ENCODE measurements at places on chromosomes 3 and 15. TPM values are rescaled to one million over a fixed set of nuclear protein-coding genes. Genes with fewer than 3 reads are reported as not detected.

- DNase-seq = no peak
- H3K4me1 ChIP-seq = peaks cover 4% of the 10 kb centered on the region
Measured at GRCh38 chr3:72669224-72669623, 179.0 kb downstream of the SHQ1 start.

DNA sequence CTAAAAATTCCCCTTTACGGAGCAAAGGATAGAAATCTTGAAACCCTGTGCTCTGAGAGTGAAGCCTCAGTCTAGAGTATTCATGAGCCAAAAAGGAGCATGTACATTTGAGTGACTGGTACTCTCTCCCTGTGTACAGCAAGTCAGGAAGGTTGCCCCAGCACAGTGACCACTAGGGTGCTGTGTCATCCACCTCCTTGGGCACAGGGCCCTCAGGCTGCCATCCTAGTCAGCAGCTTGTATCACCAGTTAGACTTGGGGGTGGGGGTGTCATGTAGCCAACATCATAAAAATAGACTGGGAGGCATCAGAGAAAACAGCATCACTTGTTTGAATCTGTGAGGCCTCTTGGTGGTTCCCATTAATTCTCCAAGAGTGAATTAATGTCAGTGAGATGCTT lies 12.0 kb downstream of the NME9 start:
- no peak overlapping the region for H3K27ac ChIP-seq
- H3K27me3 ChIP-seq = no peaks in the 10 kb centered on the region
- peaks cover 3% of the 10 kb centered on the region for H3K4me1 ChIP-seq

DNA sequence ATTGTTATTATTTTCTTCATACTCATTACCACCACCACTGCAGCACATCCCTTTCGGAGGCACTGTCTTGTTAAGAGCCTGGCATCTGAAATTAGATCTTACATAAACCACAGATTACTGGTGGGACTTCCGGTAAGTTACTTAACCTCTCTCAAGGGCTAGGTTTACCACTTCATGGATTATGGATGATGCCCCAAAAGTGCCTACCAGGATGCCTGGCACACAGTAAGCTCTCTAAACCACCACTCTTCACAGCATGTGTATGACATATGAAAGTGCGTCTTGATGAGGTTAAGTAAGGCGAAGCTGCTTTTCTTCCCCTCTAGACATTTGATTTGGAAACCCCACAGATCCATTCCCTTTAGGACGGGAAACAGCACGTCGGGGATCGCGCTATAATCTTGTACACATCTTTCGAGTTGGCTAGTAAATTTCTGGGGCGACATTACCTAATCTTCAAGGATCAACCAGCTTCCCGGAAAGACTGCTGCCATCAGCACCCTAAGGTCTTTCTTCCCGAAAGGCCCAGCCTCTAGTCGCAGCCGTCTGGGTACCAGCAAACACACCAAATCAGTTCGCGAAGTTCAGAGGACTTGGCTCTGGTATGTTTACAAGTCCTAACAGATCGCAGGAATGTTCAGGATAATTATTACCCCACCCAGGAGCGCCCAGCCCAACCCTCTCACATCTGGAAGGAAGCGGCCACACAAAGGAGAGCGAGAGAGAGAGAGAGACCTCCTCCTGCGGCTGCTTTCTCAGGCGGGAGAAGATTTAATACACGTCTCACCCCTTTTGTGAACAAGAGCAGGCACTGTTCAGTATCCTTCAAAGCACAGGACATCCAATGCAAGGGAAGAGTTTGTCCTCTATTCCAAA lies 155.1 kb upstream of the FRMD4B start:
- H3K36me3 ChIP-seq = no peaks in the 10 kb centered on the region
- H3K4me3 ChIP-seq = peak overlapping the region; percentile 90
- H3K27ac ChIP-seq = no peak overlapping the region
- H3K4me1 ChIP-seq = 0 out of 2 replicates have a peak, but pooled peaks cover 8% of the 10 kb centered on the region
- H3K27me3 ChIP-seq = peaks cover 43% of the 10 kb centered on the region

DNA sequence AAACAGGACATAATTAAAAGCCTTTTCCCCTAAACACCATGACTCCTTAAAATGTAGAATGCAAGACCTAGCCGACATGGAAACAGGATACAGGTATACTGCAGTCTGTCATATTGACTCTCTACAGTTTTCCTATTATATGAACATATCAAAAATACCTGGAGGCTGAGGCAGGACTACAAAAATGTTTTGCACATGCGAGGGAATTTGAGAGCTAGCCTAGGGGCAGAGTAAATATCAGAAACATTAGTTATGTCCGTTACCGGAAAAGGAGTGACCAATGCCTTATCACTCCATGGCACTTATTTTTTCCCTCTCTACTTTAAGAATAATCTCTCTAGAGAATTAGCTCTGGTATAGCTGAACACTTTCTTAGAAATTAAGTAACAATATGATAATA lies 732.3 kb downstream of the TUSC7 start:
- DNase-seq = no peak
- no peaks in the 10 kb centered on the region for H3K36me3 ChIP-seq
- H3K4me1 ChIP-seq = peaks cover 10% of the 10 kb centered on the region
- no peak overlapping the region for H3K4me3 ChIP-seq

DNA sequence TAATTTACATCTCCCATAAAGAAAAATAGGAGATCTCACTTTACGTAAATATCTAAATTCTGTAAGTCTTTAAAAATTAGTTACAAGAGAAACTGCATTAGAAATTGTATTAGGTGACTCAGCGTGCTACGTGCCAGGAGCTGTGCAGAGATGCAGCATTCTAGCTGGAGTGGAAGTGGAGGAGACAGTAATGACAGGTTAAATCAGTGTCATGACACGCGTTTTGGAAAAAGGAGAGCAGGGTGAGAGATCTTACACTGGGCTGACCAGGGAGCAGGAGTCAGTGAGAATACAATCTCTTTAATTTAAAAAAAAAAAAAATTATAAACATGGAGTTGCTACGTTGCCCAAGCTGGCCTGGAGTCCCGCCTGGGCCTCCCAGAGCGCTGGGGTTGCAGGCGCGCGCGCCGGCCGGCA lies 635 bp downstream of the TUBGCP5 start:
- no peak for DNase-seq
- peaks cover 9% of the 10 kb centered on the region for H3K36me3 ChIP-seq
- no peak overlapping the region for H3K27ac ChIP-seq
- H3K4me3 ChIP-seq = peak overlapping the region; percentile 67
- no peaks in the 10 kb centered on the region for H3K4me1 ChIP-seq

- no peaks in the 10 kb centered on the region for H3K27me3 ChIP-seq
- H3K4me3 ChIP-seq = no peak overlapping the region
- no peaks in the 10 kb centered on the region for H3K4me1 ChIP-seq
- no peaks in the 10 kb centered on the region for H3K36me3 ChIP-seq
Measured at GRCh38 chr3:55746808-55747413, 259.8 kb upstream of the WNT5A start.

DNA sequence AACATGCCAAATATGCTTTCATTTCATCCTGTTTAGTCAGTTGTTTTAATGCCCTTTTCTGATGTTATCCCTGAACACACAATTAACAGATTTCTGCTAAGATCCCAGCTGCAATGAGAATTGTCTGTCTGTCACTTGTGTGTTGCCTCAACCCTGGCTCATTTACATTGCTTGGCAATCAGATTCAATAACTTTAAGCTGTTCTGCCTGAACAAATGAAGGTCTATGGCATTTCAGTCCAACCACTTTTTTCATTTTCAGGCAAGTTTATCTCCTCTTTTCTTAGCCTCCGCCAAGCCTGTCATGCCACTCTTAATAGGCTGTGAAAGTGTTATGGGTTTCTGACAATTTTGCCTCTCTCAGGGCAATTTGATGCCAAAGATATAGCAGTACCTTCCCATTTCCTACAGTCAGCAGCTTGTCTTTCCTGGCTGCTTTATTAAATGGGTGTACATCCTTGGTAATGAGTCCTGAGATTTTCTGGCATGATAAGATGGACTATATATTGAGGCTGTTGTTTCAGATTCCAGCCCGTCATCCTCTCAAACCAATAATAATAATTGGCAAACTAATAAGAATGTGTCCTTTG lies 68.7 kb upstream of the ADAMTS9 start:
- H3K27me3 ChIP-seq = no peaks in the 10 kb centered on the region
- no peaks in the 10 kb centered on the region for H3K36me3 ChIP-seq
- no peak overlapping the region for H3K4me3 ChIP-seq
- DNase-seq = no peak
- no peaks in the 10 kb centered on the region for H3K4me1 ChIP-seq
- H3K27ac ChIP-seq = no peak overlapping the region

DNA sequence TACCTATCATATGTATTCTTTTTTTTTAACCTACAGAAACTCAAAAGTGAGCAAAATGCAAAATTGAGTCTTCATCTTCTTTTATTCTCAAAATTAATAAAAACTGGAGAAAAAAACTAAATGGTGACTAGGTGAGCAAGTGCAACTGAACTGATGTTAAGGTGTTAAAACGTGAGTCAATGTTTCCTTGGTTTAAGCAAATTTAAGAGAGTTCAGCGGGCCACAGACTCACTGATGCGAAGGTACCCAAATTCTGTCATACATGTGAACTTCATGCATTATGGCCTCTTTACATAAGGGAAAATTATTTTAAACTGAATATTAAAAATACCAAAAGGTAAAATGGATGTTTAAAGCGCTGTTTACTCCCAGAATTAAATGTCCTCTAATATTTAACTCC lies 206.6 kb downstream of the FOXP1 start:
- no peaks in the 10 kb centered on the region for H3K36me3 ChIP-seq
- no peak overlapping the region for H3K4me3 ChIP-seq
- no peaks in the 10 kb centered on the region for H3K27me3 ChIP-seq

DNA sequence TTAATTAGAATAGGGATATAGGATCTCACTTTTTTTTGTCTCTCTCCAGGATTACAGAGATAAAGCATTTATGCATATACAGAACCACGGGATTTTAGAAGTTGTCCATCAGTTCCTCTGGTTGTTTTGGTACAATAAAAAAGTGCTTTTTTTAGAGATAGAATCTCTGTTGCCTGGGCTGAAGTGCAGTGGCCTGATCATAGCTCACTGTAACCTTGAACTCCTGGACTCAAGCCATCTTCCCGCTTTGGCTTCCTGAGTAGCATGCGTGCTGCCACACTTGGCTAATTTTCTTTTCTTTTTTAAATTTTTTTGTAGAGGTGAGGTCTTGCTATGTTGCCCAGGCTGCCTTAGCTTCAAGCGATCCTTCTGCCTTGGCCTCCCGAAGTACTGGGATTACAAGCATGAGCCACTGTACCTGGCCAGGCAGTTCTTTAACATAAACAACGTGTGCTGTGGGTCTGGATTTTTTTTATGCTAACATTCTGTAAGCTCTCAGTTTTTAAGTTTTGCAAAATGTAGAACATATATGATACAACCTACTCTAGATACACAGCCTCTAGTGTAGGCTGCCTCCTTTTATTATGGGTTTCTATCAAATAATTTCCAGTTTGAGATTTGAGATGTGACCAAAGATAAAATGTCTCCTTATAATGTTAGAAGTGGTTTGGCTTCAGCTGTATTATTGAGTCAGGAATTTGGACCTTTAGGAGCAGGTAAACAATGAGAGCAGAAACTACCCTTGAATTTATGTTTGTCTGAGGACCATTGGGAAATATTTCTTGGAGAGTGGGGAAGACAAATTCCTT lies 57.4 kb upstream of the ULK4 start:
- H3K36me3 ChIP-seq = no peaks in the 10 kb centered on the region
- H3K27ac ChIP-seq = no peak overlapping the region
- H3K27me3 ChIP-seq = peaks cover 8% of the 10 kb centered on the region
- DNase-seq = no peak
- no peak overlapping the region for H3K4me3 ChIP-seq

DNA sequence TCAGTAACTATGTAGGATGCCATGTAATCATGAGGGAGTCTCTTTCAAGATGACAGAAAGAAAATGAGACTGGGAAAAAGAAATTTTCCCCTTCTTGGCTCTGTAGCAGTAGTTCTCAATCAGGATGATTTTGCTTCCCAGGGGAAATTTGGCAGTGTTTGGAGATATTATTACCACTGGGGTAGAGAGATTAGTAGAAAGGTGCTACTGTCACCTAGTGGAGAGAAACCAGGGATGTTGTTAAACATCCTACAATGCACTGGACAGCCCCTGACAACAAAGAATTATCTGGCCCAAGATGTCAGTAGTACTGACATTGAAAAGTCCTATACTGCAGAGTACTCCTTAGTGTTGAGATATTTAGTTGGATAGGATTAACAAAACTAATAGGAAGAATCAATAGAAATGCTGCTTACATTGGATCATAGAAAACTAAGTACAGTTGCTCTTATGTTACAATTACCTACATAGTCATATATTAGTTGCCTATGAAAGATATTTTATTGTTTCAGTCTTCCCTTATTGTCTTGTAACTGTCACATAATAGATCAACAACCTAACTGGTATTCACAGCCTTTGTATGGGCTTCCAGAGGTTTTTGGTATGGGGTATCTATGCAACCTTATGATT lies 433.3 kb downstream of the RAP2B start:
- no peak overlapping the region for H3K4me3 ChIP-seq
- H3K27me3 ChIP-seq = no peaks in the 10 kb centered on the region
- no peaks in the 10 kb centered on the region for H3K4me1 ChIP-seq

DNA sequence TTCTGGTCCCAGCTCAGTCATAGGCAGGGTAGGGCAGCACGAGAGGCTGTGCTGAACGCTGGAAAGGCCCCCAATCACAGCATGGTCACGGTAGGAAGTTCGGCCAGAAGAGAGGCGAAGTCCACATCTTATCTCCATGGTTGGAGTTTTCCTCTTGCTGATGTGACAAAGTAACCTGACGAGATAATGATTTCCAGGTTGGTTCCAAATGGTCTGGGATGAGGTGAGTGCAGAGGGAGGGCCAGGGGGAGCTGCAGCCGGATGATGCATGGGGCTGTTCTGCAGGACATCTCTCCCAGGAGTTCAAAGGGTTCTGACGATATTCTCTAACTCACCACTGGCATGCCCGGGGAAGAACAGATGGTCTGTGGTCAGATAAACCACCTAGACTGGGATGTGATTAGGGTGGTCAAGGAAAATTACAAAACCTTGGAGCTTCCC lies 83.2 kb upstream of the WNT5A start:
- H3K4me3 ChIP-seq = no peak overlapping the region
- H3K27me3 ChIP-seq = no peaks in the 10 kb centered on the region
- peaks cover 26% of the 10 kb centered on the region for H3K4me1 ChIP-seq
- peak overlapping the region; percentile 93 for H3K27ac ChIP-seq

GRCh38 chr3:31695280-31696008 lies 162.7 kb downstream of the STT3B start:
- peaks cover 24% of the 10 kb centered on the region for H3K36me3 ChIP-seq
- H3K27ac ChIP-seq = no peak overlapping the region
- H3K27me3 ChIP-seq = no peaks in the 10 kb centered on the region

- no peak overlapping the region for H3K4me3 ChIP-seq
- peaks cover 21% of the 10 kb centered on the region for H3K4me1 ChIP-seq
- H3K27me3 ChIP-seq = no peaks in the 10 kb centered on the region
- no peak overlapping the region for H3K27ac ChIP-seq
- no peak for DNase-seq
- no peaks in the 10 kb centered on the region for H3K36me3 ChIP-seq
Measured at GRCh38 chr3:23036728-23037127, 166.4 kb upstream of the UBE2E2 start.

The STARD9 gene
- 4.7 TPM for total RNA-seq

The CAV3 gene
- not detected for total RNA-seq

The CERS3 gene
- 2.2 TPM for total RNA-seq

The RBMS3 gene
- 5.5 TPM for total RNA-seq

The NOX5 gene
- 0.03 TPM for total RNA-seq

The QRICH1 gene
- total RNA-seq = 114 TPM
